ENCODE measurements at places on chromosomes 16 and 17.
A peak's percentile ranks its signal among the peaks of the same experiment; 100 is the strongest.

DNA sequence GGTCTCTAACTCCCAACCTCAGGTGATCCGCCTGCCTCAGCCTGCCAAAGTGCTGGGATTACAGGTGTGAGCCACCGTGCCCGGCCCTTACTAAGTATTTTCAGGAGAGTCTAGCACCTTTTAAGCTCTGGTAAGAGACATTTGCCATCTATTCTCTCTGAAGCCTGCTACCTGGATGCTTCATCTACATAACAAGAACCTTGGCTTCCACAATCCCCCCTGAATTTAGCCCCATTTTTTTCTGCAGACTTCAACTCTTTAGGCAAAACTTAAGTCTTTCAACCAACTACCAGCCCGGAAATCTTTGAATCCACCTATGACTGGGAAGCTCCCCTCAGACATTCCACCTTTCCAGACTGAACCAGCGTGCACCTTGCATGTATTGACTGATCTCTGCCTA lies 14.0 kb upstream of the UBE2I start:
- no peak for DNase-seq

DNA sequence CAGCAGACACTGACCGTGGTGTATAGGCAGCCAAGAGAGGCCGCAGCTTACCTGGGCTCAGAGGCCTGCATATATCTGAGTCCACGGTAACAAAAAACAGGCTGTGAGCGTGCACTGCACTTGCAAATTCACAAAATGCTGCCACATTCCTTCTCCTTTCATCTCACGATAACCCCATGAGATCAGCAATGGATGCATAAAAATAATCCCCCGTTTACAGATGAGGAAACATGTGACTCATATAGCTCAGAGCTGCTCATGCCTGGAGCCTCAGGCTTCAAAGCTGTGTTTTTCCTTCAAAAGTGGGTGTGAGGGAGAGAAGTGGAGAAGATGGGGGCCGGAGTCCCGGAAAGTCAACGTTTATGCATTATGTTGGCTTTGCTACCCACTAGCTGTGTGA lies 118.3 kb upstream of the FOXF1 start:
- no peak for DNase-seq

DNA sequence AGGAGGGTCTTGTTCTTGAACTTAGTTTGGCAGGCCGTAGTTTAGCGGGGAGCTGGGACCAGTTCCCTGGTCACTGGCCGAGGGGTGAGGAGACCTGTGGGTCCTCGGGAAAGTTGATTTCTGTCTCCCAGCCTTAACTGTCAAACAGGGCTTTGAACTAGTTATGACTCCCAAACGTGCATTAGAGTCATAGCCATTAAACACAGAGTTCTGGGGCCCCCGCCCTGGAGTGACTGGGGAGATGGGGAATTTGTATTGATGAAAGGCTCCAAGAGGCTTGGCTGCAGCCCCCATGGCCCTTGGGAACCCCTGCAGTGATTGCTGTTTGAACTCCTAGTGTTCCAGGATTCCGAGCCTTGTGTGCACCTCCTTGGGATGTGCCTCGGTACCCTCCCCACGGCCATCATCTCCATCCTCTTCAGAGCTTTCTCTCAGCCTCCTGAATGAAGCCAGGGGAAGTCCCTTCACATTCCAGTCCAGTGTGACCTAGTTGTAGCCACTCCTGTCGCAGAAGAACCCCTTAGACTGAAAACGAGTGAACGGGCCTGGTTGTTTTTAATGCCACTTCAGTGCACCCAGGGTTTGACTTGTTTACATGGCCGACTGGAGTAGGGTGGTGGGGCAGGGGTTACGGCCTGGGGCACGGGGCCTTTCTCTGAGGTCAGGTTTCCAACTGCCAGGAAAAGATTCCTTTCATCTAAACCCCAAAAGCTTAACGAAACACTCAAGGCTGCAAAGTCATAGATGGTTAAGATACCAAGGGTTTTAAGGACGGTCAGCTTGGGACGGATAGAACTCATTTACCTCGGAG lies 1.4 kb downstream of the MPRIP start:
- no peak for DNase-seq

GRCh38 chr17:79943347-79944241 lies 92.1 kb downstream of the TBC1D16 start:
- no peak for DNase-seq

DNA sequence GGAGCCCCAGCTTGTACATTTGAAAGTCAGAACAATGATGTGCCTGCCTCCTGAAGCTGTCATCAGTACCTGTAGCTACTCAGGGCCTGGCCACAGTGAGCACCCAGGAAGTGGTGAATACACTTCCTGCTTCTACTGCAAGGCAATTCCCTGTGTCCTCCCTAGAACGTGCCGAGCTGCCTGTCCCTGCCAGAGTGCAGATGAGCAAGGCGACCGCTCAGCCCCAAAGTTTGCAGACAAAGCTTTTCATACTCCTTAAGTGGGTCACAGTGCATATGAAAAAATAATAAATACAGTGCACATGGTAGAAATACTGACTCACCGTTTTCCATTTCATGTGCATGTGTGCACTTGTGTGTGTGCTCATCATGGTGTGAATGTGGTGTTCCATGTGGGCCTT lies 77.3 kb downstream of the MPRIP start:
- peak; percentile 63 for DNase-seq

- no peak for DNase-seq
Measured at GRCh38 chr16:11576427-11577289, 10.1 kb downstream of the LITAF start.

DNA sequence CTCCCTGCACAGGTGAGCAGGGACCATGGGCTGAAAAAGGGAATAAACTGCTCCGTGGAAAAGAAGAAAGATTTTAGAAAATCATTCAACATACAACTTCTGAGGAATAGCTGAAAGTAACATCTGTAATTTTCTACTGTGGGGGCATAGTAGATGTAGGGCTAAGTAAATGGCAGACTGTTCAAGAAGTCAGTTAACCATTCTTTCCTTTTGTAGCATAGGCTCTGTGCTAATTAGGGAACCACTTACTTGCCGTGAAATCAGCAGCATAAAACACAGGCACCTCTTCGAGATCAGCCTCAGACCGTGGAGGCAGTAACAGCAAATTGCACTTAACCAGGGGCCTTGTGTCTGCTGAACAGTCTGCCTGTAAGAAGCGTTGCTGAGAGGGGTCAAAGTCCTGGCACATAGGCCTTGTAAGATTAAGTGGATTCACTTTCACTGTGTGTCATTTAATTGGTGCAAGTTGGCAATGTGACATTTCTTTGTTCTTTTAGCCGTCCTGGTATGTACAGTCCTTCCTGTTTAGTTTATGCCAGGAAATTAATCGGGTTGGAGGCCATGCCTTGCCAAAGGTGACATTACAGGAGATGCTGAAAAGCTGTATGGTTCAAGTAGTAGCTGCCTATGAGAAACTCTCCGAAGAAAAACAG lies 10.4 kb downstream of the COG1 start:
- no peak for DNase-seq

DNA sequence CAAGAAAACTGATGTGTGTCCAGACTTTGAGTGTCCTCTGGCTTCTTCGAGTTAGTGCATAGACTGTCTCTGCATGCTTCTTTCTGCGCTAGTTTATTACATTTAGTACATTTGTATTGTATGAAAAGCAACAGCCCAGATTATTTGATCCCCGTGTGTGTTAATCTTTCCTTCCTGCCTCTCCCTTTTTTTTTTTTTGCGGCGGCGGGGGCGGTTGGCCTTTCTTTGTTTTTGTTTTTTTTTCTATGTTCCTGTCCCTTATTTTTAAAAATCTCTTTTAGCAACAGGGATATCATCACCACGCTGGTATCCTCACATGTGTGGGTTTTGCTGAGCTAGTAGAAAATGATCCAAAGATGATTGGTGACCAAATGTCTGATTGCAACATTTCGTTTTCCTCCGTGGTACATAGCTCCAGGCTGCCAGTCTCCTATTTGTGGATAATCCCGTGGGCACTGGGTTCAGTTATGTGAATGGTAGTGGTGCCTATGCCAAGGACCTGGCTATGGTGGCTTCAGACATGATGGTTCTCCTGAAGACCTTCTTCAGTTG lies 9.4 kb downstream of the SCPEP1 start:
- DNase-seq, result no peak

- DNase-seq, result no peak
Measured at GRCh38 chr16:58128711-58129096, 477 bp downstream of the CFAP20 start.

GRCh38 chr17:9899280-9900043 lies 5.6 kb downstream of the RCVRN start:
- DNase-seq, result no peak

DNA sequence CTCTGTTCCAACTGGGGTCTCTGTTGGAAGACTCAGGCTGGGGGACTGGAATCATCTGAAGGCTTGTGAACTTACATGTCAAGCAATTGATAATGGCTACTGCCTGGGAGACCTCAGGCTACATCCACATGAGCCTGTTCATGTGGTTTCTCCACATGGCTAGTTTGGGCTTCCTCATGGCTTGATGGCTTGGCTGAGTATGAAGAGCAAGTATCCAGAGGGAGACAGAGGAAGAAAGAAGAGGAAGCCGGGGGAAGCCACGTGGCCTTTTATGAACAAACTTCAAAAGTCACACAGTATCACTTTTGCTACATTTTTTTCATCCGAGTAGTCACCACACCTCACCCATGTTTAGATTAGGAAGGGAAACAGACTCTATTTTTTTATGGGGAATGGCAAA lies 158.9 kb downstream of the TRIM37 start:
- no peak for DNase-seq

- no peak for DNase-seq
Measured at GRCh38 chr17:66165537-66166123, 26.3 kb downstream of the CEP112 start.

DNA sequence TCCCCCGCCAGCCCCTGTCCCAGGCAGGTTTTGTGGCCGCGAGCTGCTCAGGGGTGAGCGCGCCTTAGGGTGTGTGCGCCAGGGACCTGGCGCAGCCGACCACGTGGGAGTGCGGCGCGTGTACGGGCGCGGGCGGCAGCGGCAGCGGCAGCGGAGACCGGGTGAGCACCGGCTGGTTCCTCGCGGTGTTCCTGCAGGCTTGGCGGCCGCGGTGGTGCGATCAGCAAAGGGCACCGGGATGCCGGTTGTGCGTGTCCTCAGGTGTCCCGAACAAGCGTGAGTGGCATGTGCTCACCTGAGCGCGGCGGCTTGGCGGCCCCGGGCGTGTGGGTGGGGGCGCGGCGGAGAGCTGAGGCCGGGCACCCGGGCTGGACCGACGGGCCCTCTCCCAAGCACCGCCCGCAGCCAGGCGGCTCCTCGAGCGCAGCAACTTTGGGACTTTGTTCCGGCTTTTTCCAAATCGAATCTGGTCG lies 381 bp upstream of the HSD11B2 start:
- peak; percentile 52 for DNase-seq

DNA sequence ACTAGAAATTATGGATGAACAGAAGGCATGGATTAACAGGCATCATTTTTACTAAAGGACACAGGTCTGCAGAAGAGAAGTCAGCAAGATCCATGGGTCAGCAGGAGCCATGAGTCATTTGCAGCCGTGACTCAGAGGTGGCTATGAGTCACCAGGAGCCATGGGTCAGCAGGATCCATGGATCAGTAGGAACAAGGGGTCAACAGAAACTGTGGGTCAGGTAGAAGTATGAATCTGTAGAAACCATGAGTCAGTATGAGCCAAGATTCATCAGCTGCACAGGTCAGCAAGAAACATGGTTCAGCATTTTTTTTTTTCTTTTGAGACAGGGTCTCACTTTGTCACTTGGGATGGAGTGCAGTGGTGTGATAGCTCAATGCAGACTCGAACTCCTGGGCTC lies 58.2 kb upstream of the HS3ST4 start:
- no peak for DNase-seq

GRCh38 chr16:78727536-78727935 lies 628.1 kb downstream of the WWOX start:
- no peak for DNase-seq

DNA sequence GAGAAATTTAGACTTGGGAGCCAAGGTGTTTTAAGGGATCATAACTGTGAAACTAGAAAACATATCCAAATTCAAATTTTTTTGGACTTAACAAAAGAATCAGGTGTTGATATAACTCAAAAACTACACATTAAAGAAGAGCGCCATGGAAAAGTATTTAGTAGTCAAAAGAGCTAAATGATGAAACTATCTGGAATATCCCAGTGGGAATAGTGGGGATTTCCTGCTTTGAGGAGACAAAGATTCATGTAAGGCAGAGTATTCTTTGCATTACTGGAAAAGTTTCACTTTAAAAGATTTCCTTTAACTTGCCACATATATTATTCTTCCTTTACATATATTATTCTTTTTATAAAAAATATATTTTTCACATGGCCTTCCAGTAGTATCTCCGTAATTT lies 40.3 kb upstream of the VPS4A start:
- DNase-seq, result no peak

DNA sequence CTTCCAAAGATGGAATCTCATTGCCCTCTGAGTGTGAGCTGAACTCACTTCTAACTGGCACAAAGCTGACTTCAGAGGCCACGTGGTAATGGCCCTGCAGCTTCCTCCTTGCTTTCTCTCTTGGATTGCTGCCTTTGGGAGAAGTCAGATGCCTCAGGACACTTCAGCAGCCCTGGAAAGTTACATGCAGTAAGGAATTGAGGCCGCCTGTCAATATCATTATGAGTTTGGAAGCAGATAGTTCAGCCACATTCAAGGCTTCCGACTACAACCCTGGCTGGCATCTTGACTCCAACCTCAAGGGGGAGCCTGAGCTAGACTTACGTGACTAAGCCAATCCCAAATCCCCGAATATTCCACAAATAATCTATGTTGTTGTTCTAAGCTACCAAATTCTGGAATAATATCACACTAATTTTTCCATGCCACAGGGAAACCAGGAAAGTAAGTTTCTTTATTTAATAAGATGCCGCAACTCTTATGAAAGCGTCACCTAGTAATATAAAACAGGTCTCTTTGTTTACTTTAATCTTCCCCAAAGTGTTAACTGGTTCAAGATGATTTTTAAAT lies 13.6 kb downstream of the CEP20 start:
- no peak for DNase-seq

DNA sequence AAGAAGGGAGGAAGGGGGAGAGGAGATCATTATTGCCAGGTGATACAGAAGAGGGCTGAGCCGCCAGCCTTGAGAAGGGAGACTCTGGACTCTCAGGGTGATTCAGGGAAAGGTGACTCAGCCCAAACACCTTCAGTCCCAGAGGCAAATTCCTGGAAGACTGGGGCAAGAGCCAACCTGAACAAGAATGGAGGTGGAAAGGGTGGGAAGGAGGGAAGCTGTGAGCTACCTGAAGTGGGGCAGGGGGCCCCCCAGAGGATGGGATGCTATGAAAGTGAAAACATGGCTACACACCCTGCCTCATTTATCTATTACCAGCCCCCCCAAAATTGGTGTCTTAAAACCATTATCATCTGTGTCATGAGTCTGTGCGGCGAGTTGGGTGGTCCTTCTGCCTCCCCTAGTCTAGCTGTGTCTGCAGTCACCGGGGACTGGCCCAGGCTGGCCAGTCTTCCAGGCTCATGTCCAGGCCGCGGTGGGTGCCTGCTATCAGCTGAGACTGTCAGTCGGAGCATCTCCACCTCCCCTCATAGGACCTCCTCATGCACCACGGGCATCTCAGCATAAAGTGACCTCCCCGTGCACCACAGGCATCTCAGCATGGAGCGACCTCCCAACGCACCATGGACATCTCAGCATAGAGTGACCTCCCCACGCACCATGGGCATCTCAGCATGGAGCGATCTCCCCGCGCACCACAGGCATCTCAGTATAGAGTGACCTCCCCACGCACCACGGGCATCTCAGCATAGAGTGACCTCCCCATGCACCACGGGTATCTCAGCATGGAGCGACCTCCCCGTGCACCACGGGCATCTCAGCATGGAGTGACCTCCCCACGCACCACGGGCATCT lies 3.2 kb upstream of the SLC47A2 start:
- DNase-seq, result no peak
